Omental fat pad (tissue), 4 donors: ENCODE measurements at places on chromosomes 6 and 20. TPM values are rescaled to one million over a fixed set of nuclear protein-coding genes. Genes with fewer than 3 reads are reported as not detected.

DNA sequence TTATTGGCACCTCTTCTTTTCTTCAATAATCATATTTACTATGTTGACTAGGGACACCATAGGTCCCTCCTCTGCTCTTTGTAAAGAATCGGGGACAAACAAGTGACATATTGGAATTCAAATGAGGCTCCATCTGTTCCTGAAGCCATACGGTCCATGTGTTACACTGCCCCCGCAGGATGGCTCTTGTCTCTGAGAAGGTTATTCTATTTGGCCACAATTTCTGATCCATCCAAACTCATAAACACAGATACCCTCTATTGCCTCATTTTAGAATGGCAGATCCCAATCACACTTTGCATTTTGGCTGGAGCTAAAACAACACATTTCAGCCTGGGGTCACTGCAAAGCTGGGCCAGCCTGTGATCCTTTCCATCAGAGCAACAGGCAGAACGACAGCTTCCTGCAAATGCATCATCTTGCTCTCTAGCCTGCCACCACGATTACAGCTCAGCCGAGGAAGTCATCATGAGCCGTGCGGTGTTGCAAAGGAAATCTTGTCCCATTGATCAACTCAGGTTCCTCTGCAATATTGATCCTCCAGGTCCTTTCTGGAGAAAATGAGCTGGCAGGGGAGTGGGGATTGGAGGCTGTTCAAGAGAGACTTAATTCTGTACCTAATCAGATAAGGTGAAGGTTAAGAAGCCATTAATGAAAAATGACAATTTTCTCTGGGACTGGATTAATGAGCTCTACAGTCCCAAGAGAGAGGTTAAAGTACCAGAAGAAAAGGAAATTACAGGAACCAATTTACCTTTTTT is 73.1 kb downstream of the AGPAT4 start:
- DNase-seq: no peak

DNA sequence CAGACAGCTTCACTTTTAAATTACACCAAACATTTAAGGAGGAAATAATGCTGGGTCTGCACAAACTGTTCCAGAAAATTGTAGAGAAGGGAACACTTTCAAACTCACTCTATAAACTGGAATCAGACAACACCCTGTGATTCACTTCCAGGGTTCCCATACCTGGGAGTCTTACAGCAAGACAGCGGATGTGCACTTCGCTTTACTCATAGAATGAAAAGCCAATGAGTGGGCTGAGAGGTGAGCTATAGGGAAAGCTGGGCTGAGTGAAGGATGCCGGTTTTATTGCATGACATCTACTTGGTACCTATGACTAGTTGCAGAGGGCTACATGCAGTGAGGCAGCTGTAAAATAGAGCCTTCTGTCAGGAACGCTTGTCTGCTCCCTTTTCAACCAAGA is 152.1 kb downstream of the FNDC1 start:
- no peak for DNase-seq

DNA sequence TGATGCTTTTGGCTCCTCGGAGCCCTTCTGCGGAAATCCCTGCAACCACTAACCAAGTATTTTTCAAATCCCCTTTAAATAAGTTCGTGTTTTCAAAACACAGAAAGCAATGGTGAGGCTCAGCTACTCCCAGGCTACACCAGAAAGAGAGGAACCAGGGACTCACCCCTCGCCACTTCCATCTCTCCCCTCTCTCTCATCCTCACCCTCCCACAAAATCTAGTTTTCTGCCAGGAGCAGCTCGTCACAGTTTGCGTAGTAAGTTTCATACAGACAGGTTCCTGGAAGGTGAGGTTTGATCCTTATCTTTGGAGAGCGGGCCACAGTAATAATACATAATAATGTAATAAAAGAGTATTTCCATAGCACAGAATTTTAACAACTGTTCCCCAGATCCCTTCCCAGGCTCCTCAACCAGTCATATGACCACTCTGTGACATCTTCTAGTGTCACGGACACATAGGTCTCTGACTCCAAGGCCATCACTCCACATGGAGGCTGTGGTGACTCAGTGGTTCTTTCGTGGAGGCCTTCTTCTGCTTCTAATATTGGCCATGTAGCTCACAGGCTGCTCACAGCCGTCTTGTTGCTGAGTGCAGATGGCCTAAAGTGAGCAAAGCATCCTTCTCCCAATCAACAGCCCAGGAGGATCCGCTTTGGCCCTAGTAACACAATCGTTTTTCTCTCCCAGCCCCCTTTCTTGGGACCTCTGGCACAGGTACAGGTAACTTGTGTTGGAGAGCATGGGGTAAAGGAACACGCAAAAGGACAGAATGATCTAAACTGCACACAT is 295.7 kb downstream of the CDC5L start:
- DNase-seq: no peak

DNA sequence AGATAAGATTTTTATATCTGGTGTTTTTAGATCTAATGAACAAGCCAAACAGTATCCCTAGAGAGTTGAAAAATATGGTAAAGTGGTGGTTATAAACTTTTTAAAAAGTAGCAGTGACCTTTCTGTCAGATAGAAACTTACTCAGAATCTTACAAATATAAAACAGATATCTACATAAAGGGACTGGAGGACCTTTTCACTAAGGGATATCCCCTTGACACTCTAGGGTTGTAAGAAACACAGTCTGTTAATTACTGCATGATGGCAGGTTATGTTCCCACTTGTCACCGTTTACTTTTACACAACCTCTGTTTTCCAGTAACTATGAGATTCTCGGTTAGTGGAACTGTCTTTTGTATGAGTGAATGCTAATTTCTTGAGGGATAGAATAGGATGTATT is 11.5 kb downstream of the CFAP206 start:
- DNase-seq: no peak

- DNase-seq: no peak
Observed at GRCh38 chr6:148817689-148818088, 70.9 kb downstream of the UST start.

DNA sequence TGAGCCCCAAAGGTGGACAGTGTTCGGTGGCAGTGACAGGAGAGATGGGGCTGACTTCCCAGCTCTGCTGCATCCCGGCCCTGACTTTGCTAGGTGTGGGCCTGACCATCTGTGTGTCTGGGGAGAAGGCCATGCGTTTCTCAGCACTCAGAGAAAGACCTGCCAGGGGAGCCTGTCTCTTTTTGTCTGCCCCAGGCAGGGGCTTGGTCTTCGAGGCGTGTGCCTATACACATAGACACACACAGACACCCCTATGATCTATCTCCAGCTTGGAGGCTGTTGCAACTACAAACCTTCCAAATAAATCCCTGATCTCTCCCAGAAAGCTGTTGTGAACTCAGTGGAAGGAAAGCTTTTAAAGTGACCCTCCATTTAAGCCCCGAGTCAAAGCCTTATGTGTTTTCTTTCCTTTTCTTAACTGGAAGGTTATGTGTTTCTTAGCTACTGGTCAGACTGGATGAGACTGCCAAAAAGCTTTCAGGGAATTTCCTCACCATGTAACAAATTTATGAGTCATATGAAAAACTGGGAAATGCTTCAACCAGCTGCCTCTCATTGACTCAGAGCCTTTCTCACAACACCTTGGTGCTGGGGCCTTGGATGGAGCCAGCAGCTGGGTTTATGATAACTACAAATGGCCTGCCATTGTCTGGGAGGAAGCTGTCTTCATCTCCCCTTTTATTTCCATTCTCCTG is 102.6 kb downstream of the CDC5L start:
- DNase-seq: no peak

DNA sequence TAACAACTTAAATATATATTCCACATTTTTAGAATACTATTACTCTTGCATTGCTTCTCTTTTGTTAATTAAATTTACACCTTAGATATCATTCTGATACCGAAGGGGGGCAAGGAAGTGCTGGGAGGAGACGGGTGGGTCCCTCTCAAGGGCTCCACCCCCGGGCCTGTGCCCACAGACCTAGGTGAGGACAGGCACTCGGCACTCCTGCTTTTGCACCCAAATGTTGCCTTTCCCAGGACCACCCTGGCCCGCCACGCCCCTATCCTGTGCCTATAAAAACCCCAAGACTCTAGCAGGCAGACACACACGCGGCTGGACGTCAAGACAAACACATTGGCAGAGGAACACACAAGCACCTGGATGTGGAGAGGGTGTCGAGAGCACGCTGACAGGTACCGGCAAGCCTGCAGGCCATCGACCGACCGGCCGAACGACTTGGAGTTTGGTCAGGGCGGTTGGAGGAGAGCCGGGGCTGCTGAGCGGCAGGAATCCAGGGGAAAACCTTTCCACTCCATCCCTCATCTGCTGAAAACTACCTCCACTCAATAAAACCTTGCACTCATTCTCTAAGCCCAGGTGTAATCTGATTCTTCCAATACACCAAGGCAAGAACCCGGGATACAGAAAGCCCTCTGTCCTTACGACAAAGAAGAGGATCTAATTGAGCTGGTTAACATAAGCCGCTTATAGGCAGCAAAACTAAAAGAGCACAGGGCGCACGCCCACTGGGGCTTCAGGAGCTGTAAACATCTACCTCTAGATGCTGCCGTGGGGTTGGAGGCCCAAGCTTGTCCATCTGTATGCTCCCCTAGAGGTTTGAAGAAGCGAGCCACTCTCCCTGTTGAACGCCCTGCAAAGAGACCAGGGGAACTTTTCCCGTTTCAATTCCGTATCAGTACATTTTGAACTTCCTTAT is 197.4 kb upstream of the PRSS16 start:
- no peak for DNase-seq

- no peak for DNase-seq
Observed at GRCh38 chr20:44241796-44242195, 5.3 kb upstream of the GDAP1L1 start.

DNA sequence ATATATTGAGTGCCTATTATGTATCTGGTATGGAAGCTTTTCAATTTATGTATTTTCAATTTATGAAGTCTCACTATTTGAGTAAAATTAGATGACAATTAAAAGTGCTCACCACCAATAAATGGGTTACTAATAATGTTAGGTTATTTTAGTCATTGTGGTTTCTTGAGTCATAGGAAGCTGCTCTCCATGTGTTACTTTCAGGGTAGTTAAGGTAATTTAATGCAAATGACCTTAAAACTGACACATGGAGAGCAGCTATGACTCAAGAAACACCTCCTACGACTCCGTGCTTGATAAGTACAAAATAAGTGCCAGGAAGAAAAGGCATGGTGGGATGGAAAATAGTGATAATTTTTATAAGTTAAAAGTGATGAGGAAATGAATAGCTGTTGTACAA is 16.5 kb upstream of the TINAG start:
- DNase-seq: no peak

DNA sequence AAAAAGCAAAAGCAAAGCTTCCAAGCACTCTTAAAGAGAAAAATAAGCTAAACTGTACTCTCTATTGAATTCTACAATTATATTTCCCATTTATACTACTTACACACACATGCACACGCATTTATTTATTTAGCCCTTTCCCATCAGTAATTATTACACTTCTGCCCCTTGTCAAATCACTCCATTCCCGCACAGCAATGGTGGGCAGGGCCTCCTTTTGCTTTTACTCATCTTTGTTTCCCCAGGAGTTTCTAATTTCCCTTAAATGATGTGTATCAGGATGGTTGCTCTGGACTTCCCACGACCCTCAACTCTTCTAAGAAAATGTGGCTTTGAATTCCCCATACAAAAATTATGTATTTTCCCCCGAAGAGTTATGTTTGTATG is 19.9 kb downstream of the PXT1 start:
- DNase-seq: no peak

- no peak for DNase-seq
Observed at GRCh38 chr20:62792182-62792939, 3.9 kb upstream of the MRGBP start.

DNA sequence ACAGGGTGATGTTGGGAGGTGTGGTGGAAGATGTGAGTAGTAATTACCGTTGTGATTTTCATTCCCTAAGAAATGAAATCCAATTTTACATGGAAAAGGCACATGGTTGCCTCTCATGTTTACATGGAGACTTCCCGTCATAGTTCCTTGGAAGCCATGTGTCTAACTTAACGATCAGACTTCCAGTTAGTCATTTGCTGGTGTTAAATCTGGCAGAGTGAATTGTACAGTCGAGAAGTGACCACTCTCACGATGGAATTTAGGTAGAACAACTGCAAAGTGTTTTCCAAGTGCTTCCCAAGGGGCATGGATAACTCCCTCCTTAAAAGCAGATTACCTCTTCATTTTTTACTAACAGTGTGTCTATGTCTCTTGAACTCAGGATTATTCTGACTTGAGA is 145.8 kb upstream of the CCN2 start:
- no peak for DNase-seq

DNA sequence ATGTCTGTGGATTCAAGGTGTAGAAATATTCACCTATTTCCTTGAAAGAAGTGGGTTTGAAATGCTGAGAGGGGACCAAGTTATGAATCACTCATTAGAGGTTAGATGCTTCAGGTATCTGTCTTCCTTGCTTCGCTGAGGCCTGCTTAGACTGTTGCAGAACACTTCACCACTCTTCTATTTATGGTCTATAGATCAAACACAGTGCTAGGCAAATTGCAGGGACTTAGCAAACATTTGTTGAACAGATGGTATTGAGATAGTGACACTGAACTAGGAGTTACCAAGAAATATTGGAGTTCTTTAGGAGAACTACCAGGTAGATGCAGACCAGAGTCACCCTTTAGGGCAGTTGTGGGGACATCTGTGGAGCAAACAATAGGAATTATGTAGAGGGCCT is 123.8 kb downstream of the RFPL4B start:
- DNase-seq: no peak

- no peak for DNase-seq
Observed at GRCh38 chr6:42137194-42137753, 5.1 kb downstream of the C6orf132 start.

DNA sequence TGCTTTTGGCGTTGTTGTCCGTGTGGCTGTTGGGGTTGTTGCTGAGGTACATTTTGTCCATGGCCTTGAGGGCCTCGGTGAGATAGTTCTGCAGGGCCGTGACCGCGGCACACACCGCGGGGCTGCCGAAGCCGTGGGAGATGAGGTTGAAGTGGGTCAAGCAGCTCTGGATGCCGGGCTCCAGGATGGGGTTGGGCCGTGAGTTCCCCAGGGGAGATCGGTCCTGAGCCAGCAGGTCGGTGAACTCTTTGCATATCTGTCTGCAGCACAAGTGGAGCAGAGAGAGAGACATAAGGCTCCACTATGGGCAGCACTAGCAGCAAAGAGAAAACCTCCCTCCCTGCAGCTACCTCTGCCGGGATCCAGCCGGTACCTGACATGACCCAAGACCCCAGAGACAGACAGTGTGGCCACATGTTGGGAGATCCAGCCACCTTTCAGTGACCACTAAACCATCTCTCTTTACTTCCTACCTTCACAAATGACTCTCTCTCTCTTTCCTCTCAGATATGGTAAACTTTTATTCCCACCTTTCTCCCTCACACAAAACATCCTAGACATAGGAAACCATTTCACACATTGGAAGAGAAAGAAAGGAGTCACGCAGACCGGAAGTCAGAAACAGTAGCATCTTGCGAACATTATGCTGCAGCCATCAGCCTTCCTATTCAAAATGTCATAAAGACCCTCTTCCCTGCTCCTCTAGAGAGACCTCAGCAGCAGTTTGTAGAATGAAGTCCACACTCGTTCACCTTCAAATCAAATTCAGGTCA is 16.2 kb downstream of the TFAP2A start:
- DNase-seq: no peak

GRCh38 chr20:53513489-53514298 is 79.9 kb downstream of the ZNF217 start:
- no peak for DNase-seq

- no peak for DNase-seq
Observed at GRCh38 chr6:54132587-54132986, 21.3 kb downstream of the MLIP start.

Gene HCRTR2
- not detected for total RNA-seq

Gene GPLD1
- total RNA-seq: 9.7 TPM

Gene PTPRK
- total RNA-seq: 32.6 TPM

Gene IL17F
- not detected for total RNA-seq

Gene TMEM14A
- total RNA-seq: 46.6 TPM

Gene DSN1
- total RNA-seq: 5.3 TPM

Gene C6orf118
- not detected for total RNA-seq

Gene CALHM6
- 4.0 TPM for total RNA-seq

Gene IRAK1BP1
- total RNA-seq: 2.5 TPM

Gene TULP4
- total RNA-seq: 101 TPM
